ENCODE measurements at places on chromosomes 2 and 18.

DNA sequence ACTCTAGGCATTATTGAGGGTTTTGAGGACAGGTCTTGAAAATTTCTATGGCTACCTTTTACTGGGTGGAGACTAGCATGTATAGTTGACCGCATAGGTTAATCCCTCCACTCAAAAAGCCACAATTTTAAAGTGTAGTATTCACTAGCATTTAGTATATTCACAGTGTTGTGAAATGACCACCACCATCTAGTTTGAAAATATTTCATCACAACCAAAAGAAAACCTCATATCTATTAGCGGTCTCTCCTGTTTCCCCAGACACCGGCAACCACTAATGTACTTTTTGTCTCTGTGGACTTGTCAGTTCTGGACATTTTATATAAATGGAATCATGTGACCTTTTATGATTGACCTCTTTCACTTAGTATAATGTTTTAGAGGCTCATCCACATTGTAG is 53.9 kb downstream of the MSH2 start:
- no peak for DNase-seq

- DNase-seq, result no peak
These were observed 149.0 kb downstream of the ADCYAP1 start for GRCh38 chr18:1053331-1054315.

GRCh38 chr2:95002498-95002897 is 23.0 kb upstream of the MAL start:
- DNase-seq, result no peak

DNA sequence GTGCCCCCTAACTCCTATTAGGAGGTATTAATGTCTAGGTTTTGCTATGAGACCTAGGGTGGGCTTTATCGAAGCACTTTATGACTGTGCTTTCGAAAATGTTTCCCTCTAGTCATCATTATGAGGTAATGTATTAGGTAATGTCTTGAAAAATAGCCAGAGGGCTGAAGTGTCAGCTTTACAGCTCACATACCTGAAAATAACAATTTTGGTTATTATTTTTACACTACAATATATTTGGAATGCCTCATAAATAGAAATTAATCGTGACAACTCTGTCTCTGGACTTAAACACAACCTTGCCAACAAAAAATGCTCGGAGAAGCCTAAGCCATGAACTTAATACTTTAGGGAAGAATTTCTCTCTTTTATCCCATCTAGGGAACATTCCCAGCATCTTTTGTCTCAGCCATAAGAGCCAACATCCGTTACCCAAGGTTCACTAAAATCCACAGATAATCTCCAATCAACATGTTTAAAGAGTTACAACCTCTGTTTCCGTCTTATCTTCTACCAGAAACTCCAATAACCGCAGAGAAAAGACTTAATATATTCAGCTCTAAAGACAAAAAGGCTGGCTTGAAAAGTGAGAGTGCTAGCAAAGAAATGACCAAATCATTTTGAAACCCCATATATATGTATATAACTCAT is 130.9 kb upstream of the RND3 start:
- DNase-seq, result no peak

DNA sequence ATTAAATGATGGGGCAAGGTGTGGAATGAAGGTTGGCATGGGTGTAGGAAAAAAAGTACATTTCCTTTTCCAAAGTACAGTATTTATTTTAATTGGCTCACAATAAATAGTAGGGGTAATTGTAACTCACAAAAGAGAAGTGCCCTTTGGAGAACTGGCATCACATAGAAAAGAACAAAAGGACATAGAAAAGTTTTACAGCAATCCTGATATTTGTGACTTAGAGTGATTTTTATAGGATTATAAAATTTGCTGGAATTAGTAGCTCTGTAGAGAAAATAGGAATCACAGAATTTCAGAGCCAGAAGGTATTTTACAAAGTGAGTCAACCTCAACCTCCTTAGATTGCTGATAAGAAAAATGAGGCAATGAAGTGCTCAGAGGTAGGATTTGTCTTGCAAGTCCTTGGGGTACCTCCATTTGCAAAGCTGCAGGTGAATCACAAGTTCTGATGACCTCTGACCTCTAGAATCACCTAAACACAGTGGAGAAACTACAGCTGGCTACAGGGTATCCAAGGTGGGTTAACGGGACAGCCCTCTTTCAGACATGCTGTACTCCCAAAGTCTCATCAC is 133.6 kb downstream of the SOCS6 start:
- DNase-seq, result peak; percentile 18

GRCh38 chr18:55430026-55430425 is 158.0 kb downstream of the TCF4 start:
- DNase-seq, result no peak

DNA sequence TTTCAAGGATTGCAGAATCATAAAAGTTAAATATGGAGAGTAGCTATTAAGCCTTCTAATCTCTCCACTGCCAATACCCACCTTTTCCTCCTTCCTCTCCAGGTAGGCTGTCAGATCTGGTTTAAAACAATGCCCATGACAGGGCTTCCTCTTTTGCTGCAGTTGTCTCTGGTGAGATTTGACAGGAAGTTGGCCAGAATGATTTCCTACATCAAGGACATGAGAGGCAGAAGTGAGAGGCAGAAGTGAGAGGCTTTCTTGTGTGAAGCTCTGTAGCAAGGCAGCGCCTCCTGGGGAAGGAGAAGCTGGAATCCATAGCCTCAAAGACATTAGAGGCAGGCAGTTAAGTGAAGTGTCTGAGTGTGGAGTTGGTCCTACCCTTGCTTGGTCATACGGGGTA is 385.7 kb downstream of the HRH4 start:
- no peak for DNase-seq

GRCh38 chr2:71700658-71701397 is 247.5 kb downstream of the DYSF start:
- DNase-seq, result no peak

DNA sequence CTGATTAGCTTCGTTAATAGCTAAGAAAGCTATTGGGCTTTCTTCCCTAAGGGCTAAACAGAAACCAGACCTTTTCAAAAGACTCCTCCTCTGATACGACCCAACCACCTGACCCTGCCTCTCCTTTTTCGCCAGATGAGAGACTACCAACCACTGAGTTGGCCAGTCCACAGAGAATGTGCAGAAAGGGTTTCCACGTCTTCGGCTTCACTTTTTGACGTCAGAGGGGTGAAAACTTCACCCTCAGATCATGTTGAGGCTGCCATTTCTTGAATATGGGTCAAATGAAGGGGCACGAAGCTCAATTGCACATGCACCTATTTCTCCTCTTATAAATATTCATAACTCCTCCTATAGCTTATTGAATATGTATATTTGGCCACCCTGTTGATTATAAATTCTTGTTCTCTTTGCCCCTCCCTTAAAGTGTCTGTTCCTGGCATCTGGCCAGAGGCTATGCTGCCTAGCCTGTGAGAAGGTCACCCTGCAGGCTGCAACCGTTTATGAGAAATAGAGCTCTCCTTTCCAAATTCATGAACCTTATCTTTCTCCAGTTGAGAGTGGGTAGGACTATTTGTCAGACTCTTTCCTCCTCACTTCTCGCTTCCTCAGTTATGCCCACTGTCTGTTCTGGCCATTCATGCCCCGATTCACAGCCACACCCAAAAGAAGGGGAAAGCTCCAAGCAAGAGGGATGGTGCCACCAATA is 301.6 kb downstream of the STK39 start:
- DNase-seq, result no peak

- DNase-seq, result no peak
These were observed 397.6 kb upstream of the LRATD1 start for GRCh38 chr2:14234911-14235310.

- peak; percentile 72 for DNase-seq
These were observed 159.2 kb upstream of the THUMPD2 start for GRCh38 chr2:39938035-39938835.

GRCh38 chr2:100070078-100070477 is 72.3 kb downstream of the AFF3 start:
- DNase-seq, result peak; percentile 54

DNA sequence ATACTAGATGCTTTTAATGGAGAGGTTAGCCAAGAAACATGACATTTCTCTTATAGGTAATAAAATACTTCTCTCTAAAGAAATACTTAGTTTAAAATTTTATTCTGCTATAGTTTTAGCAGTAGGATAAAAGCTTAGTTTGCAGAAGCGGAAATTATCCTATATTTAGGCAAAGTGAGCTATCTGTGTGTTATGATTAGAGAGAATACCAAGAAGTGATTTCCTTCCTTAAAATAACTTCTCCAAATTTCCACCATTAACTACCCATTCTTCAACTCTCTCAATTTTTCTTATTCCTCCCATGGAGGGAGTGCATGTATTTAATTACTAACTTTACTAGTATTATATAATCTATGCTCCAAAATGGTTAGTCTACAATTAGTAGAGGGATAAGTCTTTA is 15.8 kb upstream of the IL1RL1 start:
- no peak for DNase-seq

DNA sequence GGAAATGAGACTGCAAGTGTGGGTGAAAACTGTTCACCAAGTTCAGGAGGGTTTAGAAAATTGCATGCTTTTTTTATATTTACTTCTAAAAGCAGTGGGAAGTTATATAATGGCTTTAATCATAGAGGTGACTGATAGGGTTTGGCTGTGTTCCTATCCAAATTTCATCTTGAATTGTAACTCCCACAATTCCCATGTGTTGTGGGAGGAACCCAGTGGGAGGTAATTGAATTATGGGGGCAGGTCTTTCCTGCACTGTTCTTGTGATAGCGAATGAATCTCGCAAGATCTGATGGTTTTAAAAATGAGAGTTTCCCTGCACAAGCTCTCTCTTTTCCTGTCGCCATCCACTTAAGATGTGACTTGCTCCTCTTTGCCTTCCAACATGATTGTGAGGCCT is 35.7 kb upstream of the NTSR2 start:
- no peak for DNase-seq

DNA sequence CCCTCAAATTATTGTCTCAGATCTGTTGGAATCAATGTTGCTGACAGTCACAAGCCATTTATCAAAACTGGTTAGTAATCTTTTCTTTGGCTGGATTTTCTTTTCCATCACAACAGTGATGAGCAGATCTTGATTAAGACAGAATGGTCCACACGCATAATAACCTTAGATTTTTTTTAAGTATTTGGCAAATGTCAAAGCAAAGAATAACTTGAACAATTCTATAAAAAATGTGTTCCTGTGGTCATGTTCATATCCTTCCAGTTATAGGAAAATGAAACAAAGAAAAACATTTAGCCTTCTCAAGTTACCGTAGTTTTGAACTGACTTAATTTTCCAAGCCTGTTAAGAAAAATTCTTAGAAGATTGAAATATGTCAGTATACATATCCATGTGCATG is 659.9 kb upstream of the ID2 start:
- DNase-seq, result peak; percentile 66

GRCh38 chr2:126774290-126774689 is 118.3 kb downstream of the GYPC start:
- DNase-seq, result no peak

GRCh38 chr2:188414869-188415753 is 123.4 kb downstream of the GULP1 start:
- DNase-seq, result peak; percentile 55

- DNase-seq, result peak; percentile 44
These were observed 195.0 kb downstream of the CYP26B1 start for GRCh38 chr2:71952572-71953188.

DNA sequence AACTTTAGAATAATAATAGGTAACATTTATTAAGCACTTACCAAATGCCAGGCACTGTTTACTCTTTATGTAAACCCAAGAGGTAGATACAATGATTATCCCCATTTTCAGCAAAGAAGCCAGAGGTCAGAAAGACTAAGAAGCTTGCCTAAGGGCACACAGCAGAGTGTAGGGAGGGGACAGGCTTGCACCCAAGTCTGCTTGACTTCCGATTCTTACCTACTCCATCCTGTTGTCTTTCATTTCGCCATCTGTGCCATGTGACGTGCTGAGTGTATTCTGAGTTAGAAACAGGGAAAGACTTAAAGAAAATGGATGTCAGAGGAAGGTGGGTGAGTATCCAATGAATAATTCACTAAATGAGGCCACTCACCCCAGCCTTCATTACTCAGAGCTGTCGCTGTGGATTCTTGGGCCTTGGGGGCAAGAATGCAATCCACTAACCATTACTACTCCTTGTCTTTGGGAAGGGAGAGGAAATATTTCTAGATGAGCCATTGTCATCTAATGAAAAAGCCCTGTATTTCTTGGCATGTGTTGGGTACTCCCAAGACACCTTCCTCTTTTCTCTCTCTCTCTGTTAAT is 76.4 kb upstream of the BCL11A start:
- DNase-seq, result no peak

DNA sequence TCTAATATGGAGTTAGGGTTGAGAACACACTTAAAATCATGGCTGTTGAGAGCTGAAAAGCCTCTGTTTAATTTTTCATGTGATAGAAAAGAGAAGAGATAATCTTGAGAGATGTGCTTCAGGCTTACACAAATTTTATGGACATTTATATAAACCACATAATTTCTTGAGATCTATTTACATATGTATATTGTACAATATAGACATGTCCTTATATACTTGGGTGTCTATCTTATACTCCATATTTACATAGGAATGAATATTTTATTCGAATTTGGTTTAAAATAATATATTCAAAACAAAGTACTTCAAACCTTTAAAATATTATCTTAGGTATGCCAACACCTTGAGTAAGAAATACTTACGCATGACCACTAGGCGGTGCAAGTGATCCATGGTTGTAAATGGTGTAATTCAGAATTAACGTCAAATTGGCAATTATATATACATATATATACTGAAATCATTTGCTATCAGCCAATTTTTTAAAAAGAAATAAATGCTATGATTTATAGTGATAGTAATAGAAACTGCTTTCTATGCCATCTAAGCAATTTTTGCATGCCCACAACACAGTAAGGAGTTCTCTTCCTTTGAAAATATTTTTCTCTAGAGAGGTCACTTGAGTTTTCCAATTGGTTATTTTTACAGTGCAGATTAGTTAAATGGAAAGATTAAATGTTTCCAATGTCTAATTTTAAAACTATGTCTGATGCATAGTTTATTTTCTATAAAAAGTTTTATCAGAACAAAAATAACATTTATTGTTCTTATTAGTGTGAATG is 37.6 kb upstream of the SPAG16 start:
- peak; percentile 80 for DNase-seq

DNA sequence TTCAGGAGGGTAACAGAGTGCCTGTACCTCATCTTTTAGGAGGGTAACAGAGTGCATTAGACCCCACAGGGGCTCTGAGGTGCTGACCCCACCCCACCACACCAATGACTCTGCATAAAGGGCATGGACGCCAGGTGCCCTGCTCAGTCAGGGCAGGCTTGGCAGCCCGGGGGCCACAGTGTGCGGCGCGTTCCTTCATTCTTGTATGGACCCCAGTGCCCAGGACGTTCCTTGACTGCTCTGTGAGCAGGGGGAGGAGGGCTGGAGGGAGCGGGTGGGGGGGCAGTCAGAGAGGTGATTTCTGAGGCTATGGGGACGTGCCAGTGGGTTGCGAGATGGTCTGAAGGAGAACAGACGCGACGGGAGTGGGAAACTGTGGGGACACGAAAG is 168.7 kb upstream of the NCK2 start:
- DNase-seq, result no peak
